Hypothalamus (tissue), 51 donors: ENCODE measurements at places on chromosomes 5 and 9.

DNA sequence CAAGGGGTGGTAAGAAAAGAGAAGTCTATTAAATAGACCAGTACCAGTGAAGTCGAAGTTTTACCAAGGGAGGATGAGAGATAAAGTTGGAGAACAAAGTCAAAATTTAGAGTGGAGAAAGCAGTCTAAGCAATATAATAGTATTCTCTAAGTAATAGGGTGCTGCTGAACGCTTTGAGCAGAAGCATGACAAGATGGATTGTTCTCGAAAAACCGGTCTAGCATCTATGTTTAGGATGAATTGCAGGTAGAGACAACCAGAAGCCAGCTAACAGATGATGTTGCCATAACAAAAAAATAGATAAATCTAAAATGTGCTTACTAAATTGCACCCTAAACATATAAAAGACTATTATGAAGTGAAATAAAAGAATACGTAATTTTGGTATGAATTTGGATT, 237.0 kb downstream of the PRELID2 start:
- DNase-seq = no peak

DNA sequence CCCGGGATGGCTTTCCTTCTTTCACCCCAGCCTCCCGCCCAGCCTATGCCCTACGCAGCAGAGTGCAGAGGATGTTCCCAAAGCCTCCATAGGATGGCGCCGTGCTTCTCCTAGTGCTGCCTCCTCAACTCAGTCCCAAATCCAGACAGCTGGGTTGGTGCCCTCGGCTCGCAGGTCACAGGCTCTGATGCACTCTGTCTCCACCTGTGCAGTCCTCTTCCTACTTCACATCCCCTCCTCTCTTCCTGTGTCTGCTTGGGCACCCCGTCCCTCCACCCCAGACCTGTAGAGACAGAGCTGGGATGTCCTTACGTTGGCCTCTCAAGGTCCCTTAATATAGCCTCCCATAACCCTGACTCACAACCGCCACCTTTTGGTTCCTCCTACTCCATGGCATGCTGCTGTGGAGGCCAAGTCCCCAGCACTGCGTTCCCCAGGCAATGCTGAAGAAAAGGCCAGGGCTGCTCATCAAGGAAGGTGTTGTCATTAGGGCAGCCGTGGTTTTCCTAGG, 314.4 kb downstream of the GADD45G start:
- no peak for DNase-seq

DNA sequence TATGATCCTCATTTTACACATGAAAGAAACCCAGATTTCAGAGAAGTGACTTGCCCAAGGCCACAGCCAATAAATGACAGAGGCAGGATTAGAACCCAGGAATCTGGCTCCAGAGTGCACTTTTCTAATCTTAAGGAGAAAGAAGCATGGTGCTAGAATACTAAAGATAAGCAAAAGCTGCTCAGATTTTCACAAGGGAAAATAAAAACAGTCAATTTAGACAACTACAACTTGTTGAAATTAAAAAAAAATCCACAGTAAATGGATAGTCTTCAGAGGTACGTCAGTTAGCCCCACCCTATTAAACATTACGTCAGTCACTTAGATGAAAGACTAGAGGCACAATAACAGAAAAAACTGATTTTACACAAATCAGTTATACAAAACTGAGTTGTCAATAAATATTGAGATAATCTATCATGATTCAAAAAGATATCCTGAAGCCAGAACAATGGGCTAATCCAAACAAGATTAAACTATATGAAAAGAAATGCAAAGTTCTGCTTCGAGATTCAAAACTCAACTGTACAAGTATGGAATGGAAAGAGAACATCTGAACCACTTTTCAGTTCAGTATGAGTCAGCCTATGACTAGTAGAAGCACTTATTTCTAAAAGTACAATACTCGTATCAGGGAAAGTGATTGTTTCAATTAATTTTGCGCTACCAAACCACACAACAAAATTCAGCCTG, 9.3 kb downstream of the TMEM245 start:
- DNase-seq = no peak

DNA sequence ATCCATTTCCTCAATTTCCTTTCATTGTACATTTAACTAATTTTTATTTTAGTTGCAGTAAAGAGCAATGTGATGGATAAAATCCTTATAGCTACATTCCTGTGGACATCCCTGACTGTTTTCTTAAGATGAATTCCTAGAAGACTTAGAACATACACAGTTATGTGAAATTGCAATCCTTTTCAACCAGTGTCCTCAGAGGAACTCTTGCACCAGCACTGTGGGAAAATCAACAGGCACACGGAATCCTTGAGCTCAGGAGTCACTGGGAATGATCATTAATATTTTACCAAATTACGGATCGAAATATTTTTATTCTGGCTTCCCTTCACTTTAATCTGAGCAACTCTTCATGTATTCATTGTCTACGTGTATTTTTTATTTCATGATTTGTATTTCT, 901.9 kb upstream of the WWC1 start:
- DNase-seq = no peak

DNA sequence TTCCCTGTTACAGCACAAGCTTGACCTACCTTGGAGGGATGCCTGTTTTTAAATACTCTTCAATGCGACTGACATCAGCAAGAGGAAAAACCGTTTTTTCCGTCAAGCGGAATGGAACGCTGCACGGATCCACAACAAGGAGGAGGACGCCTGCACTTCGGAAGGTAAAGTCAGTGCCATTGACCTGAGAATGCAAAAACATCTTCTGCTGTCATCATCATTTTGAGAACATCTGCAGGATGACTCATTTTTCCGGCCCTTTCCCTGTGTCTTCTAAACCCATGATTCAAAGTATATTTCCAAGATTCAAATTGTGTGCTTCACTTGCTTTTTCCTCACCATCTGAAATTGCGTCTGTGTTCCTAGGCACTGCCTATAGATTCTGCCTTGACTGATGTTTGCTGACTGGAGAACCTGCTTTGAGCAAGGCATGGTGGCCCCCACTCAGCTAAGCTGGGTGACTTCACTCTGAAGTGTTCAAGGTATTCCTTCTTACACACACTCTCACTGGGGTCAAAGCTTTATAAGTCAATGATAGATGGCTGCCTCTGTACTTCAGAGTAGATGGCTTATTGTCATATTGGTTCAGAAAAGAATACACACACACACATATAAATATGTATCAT, 78.1 kb downstream of the CEMIP2 start:
- DNase-seq = no peak

GRCh38 chr5:178306430-178307225, 74.0 kb upstream of the PHYKPL start:
- DNase-seq = no peak

DNA sequence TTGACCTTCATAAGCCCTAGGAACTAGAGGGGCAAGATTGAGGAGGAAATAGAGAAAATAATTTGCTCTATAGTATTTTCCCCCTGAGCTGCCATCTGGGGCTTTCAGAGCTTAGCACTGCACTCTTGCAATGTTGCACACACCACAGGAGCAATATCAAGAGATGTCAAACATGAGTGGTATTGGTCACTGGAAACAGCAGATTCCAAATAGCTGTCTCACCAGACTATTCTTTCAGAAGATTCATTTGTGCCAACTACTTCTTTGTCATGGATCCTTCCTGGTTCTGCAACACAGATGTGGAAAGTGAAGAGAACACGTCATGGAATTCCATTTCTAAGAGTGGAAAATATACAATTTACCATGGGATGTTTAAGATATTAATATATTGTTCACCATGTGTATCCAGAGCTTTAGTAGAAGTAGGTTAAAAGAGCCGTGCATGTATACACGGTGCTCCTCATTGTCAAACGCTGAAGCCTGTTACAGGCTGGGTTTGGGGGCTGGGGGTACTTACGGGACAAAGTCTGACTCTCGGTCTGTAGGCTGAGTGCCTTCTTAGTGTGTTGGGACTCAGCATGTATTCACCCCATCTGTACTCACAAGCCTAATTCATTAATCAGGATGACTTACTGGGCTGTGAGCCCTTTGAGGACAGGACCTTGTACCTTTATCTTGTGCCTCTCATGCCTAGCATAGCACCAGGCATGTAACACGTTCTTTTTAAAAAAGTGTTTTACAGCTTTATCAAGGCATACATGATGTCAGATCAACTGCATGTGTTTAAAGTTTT, 31.4 kb upstream of the GDNF start:
- no peak for DNase-seq

DNA sequence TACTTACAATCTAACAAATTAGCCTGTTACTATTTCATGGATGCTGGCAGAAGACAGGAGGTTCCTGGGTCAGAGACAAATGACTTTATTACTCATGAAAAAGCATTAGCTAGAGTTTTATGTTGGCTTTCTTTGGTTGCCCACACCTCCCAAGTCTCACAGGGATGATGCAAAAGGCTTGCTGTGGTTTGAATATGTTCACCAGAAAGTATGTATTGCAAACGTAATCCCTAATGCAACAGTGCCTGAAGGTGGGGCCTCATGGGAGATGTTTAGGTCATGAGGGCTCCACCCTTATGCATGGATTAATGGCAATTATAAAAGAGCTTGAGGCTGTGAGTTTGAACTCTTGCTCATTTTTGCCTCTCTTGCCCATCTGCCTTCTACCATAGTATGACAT, 28.5 kb downstream of the DPYSL3 start:
- DNase-seq = no peak

DNA sequence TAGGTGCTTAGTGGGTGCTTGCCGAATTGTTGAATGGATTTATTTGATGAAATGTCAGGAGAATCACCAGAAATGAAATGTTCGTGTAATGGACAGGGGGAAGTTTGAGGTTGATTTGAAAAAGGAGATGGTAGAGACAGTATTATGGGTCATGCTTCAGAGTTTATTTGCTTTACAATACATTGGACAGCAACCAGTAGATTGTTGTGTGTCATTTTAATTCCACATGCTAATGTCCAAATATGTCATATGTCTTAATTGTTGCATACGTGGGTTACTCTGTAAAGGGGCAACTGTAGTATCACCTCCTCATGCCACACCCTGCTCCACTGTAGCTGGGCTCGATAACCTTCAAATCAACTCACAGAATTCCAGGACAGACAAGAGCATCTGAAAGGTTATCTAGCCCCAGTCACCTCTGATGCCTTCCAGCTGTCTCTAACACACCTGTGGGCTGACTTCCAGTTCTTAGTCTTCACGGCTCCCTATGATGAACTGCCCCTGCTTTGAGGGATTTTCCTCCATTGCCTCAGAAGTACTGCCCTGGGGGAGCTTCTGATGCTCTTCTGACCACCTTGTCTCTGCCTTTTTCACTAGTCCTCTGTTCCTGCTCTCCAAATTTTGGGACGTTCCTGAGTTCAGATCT, 1.7 kb downstream of the PDCD1LG2 start:
- DNase-seq = no peak

GRCh38 chr5:98214240-98215051, 559.0 kb upstream of the RGMB start:
- DNase-seq = no peak

GRCh38 chr9:121232251-121232650, 30.6 kb upstream of the RAB14 start:
- DNase-seq = no peak

DNA sequence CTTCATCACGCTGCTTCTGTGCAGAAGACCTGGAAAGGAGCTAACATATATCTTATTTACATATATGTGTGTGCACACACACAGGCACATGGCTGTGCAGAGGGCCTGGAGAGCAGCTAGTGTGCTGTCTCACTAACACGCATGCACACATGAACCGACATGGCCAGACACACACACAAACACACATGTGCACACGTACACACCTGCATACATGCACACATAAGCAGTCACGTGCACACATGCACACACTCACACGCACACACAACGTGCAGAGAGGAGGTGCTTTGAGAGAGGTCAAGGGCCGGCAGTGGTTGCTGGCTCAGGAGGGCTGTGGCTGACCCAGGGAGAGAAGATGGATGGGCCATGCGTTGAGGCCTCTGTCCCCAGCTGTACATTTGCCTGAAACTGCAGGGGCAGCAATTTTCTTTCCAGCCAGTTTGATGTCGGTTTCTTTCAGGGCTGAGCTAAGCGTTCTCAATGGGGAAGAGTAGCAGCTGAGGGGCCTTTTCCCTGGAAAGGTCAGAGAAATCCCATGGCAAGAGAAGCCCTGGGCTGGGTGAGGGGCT, 66.7 kb downstream of the OLFM1 start:
- DNase-seq = no peak

DNA sequence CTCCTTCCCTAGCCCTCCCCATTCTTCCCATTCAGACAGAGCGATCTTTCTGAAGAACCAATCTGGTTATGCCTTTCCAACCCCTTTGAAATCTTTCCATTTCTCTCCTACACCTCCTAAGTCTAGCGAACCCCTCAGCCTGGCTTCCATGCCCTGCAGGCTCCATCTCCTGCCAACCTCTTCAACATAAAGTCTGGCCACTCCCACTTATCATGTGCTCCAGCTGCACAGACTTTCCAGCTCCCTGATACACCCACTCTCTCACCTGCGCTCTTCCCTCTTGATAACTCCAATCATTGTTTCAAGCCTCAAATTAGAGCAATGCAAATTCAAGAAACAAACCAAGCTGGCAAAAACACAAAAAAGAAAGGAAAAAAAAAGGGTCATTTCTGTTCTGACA, 3.8 kb upstream of the ORM1 start:
- no peak for DNase-seq

DNA sequence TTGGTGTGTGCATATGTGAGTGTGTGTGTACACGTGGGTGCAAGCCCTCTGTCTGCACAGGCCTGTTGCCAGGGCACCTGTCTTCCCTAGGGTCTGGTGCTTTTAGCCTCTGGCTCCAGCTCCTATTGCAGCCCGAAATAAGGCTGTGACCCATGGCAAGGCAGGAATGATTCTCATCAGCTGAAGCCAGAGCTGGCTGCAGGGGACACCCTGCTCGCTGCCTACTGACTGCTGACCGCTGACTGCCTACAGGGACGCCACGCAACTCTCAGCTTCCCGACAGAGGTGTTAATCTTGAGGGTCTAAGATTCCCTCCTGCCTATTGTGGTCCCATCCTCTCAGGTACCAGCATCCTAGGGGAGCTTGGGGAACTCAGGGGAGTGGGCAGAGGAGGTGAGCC, at the start of gene MYOZ3:
Gene MYOZ3, plus strand, starts transcription at position 166 of the 400 bp plus-strand sequence. CDS start 1,691 bp downstream, outside the sequence.
- no peak for DNase-seq

DNA sequence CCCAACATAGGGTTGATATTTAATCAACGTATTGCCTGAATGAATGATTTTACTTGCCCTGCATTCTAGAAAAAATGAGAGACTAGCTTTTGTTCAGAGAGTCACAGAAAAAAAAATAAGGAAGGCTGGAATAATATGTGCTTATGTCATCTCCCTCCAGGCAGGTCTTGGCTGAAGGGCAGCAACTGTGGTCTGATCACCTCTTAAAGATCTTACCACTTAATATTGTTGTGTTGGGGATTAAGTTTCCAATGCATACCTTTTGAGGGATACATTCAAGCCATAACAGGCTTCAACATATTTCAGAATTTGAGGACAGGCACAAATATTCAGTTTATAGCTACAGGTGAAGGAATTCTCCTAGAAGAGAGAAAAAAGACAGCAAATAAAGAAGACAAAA, 157.3 kb upstream of the S1PR3 start:
- DNase-seq = no peak

GRCh38 chr9:607417-607816, 234.1 kb upstream of the DMRT1 start:
- no peak for DNase-seq

GRCh38 chr9:125536776-125537175, 170.2 kb downstream of the MAPKAP1 start:
- no peak for DNase-seq

GRCh38 chr9:128902351-128903078, 18.3 kb upstream of the PHYHD1 start:
- DNase-seq = no peak
